Central memory CD8-positive, alpha-beta T cell (primary cell): ENCODE measurements at places on chromosomes 3 and 15.
A peak's percentile ranks its signal among the peaks of the same experiment; 100 is the strongest.

DNA sequence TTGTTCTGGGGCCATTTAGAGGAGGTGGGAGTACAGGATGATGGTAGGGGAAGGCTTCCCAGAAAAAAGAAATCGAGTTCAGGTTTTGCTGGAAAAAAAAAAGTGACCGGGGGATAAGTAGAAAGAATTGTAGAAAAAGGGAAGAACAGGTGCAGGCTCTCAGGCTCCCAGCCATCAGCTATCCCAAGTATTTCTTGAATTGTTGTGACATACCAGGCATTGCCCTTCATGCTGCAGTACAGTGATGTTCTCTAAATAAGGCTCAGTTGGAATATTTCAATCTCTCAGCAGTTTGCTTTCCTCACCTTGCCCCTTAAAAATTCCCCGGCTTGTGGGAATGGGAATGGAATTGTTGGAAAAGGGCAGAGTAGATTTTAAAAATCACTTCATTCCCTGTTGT lies 82.5 kb upstream of the RGMA start:
- no peak for DNase-seq
- H3K4me1 ChIP-seq: peaks cover 6% of the 10 kb centered on the region
- peaks cover 1% of the 10 kb centered on the region for H3K36me3 ChIP-seq
- no peak overlapping the region for H3K4me3 ChIP-seq

DNA sequence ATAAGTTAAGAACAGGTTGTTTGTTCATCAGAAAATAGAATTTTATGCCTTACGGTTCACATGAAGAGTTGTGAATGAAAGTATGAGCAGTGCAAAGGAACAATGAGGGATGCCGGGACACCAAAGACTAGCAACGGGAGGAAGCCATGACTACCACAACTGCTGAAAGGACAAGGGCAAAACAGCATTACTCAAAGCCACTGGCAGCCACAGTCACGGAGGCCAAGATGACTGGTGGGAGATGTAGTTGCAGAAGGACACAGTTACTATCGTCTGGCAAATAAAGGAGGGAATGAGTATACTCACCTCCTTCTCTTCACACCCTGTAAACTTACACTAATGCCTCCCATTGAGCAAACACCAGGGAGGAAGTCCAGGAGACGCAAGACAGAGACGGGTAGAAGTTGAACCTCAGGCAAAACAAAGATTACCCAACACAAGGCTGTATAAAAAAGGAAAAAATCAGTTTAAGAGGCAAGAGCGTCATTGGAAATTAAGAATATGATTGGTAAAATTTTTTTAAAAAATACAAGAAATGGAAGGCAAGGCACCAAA lies 675.5 kb downstream of the FHIT start:
- H3K27me3 ChIP-seq: peaks cover 31% of the 10 kb centered on the region
- no peak overlapping the region for H3K4me3 ChIP-seq
- H3K27ac ChIP-seq: no peak overlapping the region

DNA sequence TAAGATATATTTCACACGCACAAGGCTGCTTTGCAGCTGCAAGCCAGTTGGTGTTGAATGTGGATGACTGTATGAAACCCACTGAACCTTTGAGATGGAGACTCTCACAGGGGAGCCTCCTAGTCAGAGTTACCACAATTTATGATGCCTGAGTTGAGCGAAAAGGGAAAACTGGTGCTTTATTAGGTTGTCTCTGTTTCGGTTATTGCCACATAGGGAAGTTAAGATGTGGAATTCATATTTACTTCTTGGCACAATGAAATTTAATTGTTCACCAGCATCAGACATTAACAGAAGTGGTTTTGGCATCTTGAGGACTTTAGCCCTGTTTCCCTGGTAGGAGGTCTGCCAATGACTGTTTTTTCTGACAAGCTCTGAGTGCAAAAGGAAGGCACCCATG lies 358.2 kb downstream of the SQOR start:
- DNase-seq: no peak
- H3K36me3 ChIP-seq: no peaks in the 10 kb centered on the region
- H3K27me3 ChIP-seq: no peaks in the 10 kb centered on the region
- no peaks in the 10 kb centered on the region for H3K4me1 ChIP-seq
- no peak overlapping the region for H3K27ac ChIP-seq

DNA sequence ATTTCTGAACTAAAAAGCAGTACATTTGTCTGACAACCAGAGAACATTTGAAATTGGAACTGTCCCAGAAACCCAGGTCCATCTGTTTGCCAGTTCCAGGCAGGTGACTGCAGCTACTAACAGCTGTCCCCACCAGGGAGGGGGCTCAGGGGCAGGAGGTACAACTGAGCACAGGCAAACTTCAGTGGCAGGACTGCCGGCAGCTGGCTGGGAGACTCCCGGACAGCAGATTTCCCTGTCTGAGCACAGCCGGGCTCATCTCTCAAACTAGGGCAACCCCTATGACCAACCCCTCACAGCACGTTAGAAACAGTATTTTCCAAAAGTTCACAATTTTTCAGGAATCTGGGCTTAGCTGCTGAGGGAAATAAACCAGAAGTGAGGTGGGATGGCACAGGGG lies 88.8 kb downstream of the MEGF11 start:
- no peak overlapping the region for H3K27ac ChIP-seq
- peaks cover 5% of the 10 kb centered on the region for H3K4me1 ChIP-seq
- peaks cover 10% of the 10 kb centered on the region for H3K27me3 ChIP-seq
- H3K36me3 ChIP-seq: peaks cover 2% of the 10 kb centered on the region
- no peak for DNase-seq

GRCh38 chr3:74845081-74845480 lies 230.6 kb upstream of the CNTN3 start:
- H3K36me3 ChIP-seq: peaks cover 2% of the 10 kb centered on the region
- no peak for DNase-seq
- H3K27ac ChIP-seq: no peak overlapping the region
- H3K4me3 ChIP-seq: no peak overlapping the region

DNA sequence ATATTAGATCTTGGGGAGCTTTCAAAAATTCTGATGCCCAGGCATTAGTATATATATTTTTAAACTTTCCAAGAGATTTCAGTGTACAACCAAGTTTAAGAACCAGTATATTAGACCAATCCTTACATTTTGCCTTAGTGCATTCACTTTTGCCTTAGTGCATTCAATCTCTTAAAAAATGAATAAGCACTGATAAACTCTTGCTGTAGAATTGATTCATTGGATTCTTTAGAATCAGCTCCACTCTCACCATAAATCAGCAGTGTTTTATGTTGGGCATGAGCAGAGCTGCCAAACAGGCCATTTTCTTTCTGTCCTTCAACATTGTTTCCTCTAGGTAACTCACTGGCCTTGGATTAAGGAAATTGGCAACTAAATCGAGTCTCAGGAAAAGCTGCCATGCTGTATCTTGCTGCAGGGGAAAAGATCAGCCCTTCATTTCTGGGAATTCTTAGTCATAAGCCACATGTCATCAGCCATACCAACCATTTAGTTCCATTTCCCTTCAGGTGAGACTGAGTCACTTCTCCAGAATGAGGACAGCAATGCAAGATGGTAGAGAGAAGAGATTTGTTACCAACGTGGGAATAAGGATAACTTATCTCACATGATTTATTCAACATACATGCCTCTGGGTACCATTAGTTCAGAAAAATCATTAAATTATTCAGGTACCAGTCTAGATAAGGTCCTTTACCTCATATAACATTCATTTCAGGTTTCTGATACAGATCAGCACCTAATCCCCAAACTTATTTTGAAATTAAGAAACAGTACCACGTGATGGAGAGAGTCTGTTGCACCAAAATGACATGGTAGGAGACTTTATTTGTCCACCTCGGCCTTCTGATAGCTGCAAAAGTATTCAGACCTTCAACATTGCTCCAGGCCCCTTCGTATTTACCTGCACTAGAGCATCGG lies 192.5 kb downstream of the P3H2 start:
- no peaks in the 10 kb centered on the region for H3K4me1 ChIP-seq
- no peaks in the 10 kb centered on the region for H3K36me3 ChIP-seq

- H3K4me1 ChIP-seq: no peaks in the 10 kb centered on the region
- H3K27ac ChIP-seq: no peak overlapping the region
- no peak for DNase-seq
- no peak overlapping the region for H3K4me3 ChIP-seq
These were observed 584 bp upstream of the XCR1 start for GRCh38 chr3:46027736-46028397.

- no peak overlapping the region for H3K4me3 ChIP-seq
- peaks cover 18% of the 10 kb centered on the region for H3K27me3 ChIP-seq
- H3K36me3 ChIP-seq: no peaks in the 10 kb centered on the region
These were observed 7.5 kb upstream of the NMD3 start for GRCh38 chr3:161213644-161214043.

GRCh38 chr3:121018917-121019321 lies 110.9 kb downstream of the STXBP5L start:
- H3K36me3 ChIP-seq: no peaks in the 10 kb centered on the region
- H3K27ac ChIP-seq: no peak overlapping the region
- no peaks in the 10 kb centered on the region for H3K4me1 ChIP-seq
- no peaks in the 10 kb centered on the region for H3K27me3 ChIP-seq
- no peak overlapping the region for H3K4me3 ChIP-seq

GRCh38 chr15:36278219-36278618 lies 301.2 kb upstream of the CDIN1 start:
- H3K4me3 ChIP-seq: no peak overlapping the region
- no peaks in the 10 kb centered on the region for H3K36me3 ChIP-seq
- no peak overlapping the region for H3K27ac ChIP-seq

GRCh38 chr15:70879401-70879800 lies 12.8 kb downstream of the THAP10 start:
- H3K4me3 ChIP-seq: no peak overlapping the region
- H3K4me1 ChIP-seq: no peaks in the 10 kb centered on the region
- DNase-seq: no peak
- no peaks in the 10 kb centered on the region for H3K36me3 ChIP-seq

GRCh38 chr15:39699516-39700374 lies 82.9 kb downstream of the FSIP1 start:
- H3K4me3 ChIP-seq: no peak overlapping the region
- H3K27me3 ChIP-seq: no peaks in the 10 kb centered on the region
- no peak for DNase-seq

DNA sequence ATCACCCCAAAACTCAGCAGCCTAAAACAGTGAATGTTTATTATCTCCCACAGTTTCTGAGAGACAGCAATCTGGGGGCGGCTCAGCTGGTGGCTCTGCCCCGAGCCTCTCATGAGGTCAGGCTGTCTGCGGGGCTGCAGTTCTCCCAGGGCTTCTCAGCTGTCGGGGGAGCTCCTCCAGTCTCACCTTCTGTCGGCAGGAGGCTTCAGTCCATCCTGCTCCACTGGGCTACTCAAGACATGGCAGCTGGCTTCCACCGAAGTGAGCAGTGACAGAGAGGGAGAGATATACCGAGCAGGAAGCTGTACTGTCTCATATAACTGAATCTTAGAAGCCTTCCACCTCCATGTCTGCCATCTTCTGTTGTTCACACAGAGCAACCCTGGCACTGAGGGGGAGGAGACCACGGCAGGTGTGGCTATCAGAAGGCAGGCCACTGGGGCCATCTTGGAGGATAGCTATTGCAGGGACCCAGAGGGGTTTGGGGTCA lies 72.8 kb upstream of the ITGA11 start:
- no peak for DNase-seq
- H3K27ac ChIP-seq: no peak overlapping the region
- H3K4me1 ChIP-seq: peaks cover 5% of the 10 kb centered on the region
- no peak overlapping the region for H3K4me3 ChIP-seq

- no peaks in the 10 kb centered on the region for H3K4me1 ChIP-seq
- H3K27ac ChIP-seq: no peak overlapping the region
- no peak for DNase-seq
- H3K4me3 ChIP-seq: no peak overlapping the region
These were observed 220.1 kb upstream of the PRICKLE2 start for GRCh38 chr3:64445109-64445943.

GRCh38 chr15:69881766-69882165 lies 216.0 kb downstream of the TLE3 start:
- no peaks in the 10 kb centered on the region for H3K36me3 ChIP-seq
- no peak overlapping the region for H3K27ac ChIP-seq
- H3K4me1 ChIP-seq: no peaks in the 10 kb centered on the region
- H3K27me3 ChIP-seq: peaks cover 8% of the 10 kb centered on the region

GRCh38 chr3:43748179-43748578 lies 57.4 kb downstream of the ABHD5 start:
- no peak for DNase-seq
- H3K27me3 ChIP-seq: peaks cover 36% of the 10 kb centered on the region
- no peak overlapping the region for H3K27ac ChIP-seq
- H3K4me3 ChIP-seq: no peak overlapping the region
- no peaks in the 10 kb centered on the region for H3K36me3 ChIP-seq
- no peaks in the 10 kb centered on the region for H3K4me1 ChIP-seq

DNA sequence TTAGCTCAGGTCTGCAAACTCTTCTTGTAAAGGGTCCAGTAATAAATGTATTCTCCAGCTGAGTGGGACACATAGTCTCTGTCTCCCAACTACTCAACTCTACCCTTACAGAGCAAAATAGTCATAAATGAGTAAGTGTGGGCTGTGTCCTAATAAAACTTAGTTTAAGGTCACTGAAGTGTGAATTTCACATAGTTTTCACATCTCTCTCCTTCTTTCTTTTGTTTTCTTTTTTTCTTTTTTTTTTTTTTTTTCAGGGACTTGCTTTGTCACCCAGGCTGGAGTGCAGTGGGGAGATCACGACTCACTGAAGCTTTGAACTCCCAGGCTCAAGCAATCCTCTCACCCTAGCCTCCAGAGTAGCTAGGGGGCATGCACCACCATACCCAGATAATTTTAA lies 1.9 kb upstream of the ACTL6A start:
- H3K4me3 ChIP-seq: no peak overlapping the region
- H3K4me1 ChIP-seq: peaks cover 22% of the 10 kb centered on the region
- H3K27ac ChIP-seq: no peak overlapping the region
- no peaks in the 10 kb centered on the region for H3K27me3 ChIP-seq
- H3K36me3 ChIP-seq: peaks cover 7% of the 10 kb centered on the region

DNA sequence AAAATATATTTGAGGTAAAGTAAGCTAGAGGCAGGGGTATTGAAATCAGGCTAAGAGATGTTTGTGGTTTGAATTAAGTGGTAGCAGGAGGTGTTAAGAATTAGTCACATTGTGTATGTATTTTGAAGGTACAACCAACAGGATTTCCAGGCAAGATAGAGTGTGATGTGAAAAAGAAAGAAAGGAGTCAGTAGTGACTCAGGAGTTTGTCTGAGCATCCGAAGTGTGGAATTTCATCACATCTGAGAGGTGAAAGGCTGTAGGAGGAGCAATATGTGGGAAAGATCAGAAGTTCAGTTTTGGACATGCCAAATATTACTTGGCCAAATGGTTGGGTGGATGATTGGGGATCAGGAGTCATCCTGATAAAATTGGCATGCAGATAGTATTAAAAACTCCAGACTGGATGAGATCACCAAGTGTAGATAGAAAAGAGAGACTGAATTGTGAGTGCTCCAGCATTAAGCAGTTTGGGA lies 32.1 kb upstream of the EBLN2 start:
- H3K27ac ChIP-seq: peak overlapping the region; percentile 38
- peaks cover 83% of the 10 kb centered on the region for H3K4me1 ChIP-seq
- no peak for DNase-seq
- no peaks in the 10 kb centered on the region for H3K27me3 ChIP-seq
- peaks cover 3% of the 10 kb centered on the region for H3K36me3 ChIP-seq

GRCh38 chr15:89308236-89308635 lies 26.4 kb downstream of the POLG start:
- H3K4me1 ChIP-seq: no peaks in the 10 kb centered on the region
- H3K27ac ChIP-seq: peak overlapping the region; percentile 8
- no peak overlapping the region for H3K4me3 ChIP-seq
- H3K36me3 ChIP-seq: peaks cover 12% of the 10 kb centered on the region

GRCh38 chr3:140284372-140284771 lies 349.4 kb downstream of the CLSTN2 start:
- H3K4me3 ChIP-seq: no peak overlapping the region
- no peak for DNase-seq
- H3K27me3 ChIP-seq: peaks cover 45% of the 10 kb centered on the region
- H3K36me3 ChIP-seq: no peaks in the 10 kb centered on the region
- no peaks in the 10 kb centered on the region for H3K4me1 ChIP-seq
- no peak overlapping the region for H3K27ac ChIP-seq
